Esophagus mucosa (tissue), 1 donor: ENCODE measurements at places on chromosomes 2 and 18.

GRCh38 chr2:74858281-74858680 is 24.4 kb downstream of the HK2 start:
- ATAC-seq: no peak

GRCh38 chr2:118292991-118293390 is 204.7 kb downstream of the INSIG2 start:
- ATAC-seq: no peak

DNA sequence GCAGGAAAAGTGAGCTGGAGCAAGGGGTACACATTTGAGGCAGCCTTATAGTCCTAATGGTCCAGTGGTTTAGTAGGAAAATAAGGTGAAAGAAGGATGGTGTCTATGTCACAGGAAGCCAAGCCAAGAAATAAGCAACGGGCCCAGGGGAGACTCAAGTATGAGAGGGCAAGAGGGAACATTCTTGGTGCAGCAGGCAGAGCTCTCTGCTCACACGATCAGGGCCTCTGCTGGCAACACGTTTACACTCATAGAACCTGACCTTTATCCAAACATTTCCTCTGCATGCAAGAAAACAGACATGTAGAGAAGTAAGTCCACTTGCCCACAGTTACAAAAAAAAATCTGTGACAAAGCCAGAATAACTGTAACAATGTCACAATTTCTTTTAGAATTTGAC is 32.6 kb upstream of the LRRC30 start:
- no peak for ATAC-seq

- ATAC-seq: no peak
Observed at GRCh38 chr2:150404147-150404546, 83.3 kb downstream of the RND3 start.

DNA sequence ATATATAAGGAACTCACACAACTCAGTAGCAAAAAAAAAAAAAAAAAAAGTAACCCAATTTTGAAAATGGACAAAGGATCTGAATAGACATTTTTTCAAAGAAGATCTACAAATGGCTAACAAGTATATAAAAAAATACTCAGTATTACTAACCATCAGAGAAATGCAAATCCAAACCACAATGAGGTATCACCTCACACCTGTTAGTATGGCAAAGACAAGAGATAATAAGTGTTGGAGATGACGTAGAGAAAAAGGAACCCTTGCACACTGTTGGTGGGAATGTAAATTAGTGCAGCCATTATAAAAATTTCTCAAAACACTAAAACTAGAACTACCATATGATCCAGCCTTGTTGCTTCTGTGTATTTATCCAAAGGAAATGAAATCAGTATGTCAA is 5.8 kb upstream of the CNDP1 start:
- ATAC-seq: no peak

DNA sequence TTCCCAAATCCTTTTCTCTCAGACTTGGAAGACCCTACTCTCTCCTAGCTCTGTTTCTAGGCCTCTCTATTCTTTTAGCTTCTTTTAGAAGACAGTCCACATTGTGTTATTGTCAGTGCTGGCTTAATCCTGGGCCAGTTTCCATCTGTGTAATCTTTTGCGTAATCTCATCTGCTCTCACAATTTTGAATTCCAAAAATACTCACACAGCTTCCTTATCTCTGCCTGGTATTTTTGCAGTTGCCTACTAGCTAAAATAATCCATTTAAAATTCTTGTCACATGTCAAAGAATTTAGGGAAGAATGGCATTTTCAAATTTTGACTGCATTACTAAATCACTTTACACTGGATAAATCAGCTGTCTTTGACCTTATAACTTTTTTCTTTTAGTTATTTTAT is 200.6 kb upstream of the MEX3C start:
- no peak for ATAC-seq

DNA sequence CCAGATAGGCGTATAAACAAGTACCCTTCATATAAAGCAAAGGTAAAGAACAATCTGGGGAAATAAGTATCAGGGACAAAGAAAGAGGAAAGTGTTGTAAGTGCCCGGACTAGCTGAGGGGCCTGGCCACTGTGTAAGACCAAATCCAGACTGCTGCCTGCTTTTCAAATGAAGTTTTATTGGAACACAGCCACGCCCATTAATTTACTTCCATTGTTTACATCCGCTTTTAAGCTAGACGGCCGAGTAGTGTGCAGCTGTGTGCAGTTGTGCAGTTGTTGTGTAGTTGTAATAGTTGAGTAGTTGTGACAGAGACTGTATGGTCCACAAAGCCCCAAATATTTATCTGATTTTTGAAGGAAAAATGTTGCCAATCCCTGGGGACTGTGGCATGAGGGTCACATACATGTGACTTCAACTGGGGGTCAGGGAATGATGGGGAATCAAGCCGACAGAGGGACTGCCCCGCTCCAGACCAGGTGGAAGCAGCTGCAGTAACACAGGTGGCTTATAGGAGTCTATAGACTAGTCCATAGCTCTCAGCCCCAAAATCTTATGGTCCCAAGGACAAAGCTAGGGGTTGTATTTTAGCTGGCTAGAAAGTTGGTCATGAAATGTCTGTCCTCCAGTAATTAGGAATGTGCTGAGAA is 30.0 kb downstream of the FHL2 start:
- ATAC-seq: no peak

DNA sequence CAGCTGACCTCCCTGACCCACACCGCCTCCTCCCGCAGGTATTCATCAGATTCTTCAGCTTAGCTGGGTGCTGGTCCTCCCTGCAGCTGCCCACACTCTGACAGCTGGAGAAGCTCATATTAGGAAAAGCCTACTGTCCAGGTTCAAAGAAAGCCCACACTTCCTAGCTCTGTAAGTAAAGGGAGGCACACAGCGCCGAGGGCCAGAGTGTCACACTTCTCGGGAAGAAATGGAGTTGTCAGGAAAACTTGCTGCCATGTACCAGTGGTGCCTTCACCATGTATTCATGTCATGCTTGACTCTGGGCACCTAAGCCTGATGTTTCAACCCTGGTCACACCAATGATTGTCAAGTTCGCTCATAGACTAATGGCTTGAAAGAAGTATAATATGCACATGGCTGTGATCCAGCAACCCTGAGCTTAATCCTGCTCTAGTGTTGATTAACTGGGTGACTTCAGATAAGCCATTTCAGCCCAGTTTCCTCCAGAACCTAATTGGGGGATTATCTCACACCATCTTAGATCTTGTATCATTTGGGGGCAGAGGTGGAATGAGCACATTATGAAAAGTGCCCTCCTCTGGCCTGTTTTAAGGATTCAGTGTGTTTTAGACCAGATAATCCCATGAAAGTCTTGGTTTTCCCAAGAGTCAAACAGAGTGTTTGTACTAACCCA is 180.3 kb upstream of the PARD3B start:
- no peak for ATAC-seq

GRCh38 chr2:121101093-121101715 is 183.8 kb downstream of the TFCP2L1 start:
- ATAC-seq: no peak

DNA sequence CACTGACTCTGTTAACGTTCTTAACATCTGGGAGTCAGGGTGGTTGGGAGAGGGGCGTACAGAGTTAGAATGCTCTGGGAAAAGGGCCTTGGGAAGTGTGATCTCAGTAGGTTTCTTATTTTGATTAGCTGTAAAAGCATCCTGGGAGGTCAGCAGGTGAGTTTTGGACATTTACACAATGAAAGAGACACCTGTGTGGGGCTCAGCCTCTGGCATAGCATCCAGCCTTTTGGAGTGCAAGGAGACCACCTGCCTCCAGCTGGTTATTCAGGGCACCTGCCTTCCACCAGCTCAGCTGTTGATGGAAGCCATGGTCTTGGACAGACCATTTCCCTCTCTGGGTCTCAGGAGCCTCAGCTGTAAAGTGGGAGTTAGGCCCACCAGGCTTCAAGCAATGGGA is 49.7 kb downstream of the ACAA2 start:
- no peak for ATAC-seq

- no peak for ATAC-seq
Observed at GRCh38 chr18:66280470-66280869, 323.4 kb downstream of the CDH19 start.

DNA sequence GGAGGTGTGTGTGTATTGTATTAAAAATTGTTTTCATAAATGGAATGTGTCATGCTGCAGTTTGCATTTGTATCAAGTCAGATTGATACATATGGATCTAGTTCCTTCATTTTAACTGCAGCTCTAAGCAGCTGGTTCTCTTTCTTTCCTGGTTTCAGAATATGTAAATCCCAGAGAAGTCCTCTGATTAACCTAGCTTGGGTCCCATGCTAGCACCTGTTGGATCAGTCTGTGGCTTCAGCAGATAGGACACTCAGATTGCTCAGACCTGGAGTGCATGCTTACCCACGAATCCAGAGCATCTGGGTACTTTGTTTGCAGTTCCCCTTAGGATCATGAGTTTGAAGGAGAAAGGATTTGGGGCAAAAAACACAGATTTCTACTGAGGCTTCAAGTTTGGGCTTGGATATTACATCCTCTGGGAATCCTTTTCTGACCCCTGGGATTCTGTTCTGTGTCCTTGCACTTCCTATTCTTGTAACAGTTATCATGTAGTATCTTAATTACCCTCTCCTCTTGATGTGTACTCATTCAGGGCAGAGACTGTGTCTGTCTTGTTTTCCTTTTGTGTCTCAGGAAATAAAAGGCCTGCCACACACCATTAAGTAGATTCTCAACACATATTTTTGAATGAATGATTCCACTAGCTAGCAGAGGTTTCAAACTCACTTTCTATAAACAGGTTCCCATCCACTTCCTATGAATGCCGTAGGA is 142.1 kb downstream of the PHLPP1 start:
- ATAC-seq: no peak

DNA sequence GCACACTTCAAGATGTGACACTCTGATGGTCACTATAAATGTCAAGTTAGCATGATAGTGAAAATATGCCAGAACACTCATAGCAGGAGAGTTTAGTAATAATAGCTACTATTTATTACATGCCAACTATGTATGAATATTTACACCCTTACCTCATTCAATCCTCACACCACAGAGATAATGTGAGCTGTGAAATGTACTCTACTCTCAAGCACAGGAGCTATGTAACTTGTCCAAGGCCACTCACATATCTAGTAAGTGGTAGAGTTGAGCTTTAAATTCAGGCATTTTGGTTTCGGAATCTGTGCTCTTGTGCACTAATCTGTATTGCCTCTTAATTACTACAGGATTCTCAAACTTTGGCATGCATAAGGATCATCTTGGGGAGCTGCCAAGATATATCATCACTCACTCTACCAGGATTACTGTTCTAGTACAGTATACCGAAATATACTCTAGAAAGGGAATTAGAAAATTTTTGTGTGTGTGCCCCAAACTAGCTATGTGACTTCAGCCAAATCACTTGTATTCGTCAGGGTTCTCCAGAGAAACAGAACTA is 154.3 kb downstream of the PLCL1 start:
- ATAC-seq: no peak

GRCh38 chr2:23484767-23485166 is 99.8 kb downstream of the KLHL29 start:
- ATAC-seq: no peak

- peak; percentile 62 for ATAC-seq
Observed at GRCh38 chr2:212595036-212595654, 56.5 kb upstream of the ERBB4 start.

GRCh38 chr18:50622865-50623393 is 63.0 kb downstream of the MAPK4 start:
- no peak for ATAC-seq
